ENCODE measurements at places on chromosomes 12 and 14. TPM values are rescaled to one million over a fixed set of nuclear protein-coding genes. Genes with fewer than 3 reads are reported as not detected.

Gene DLK1
- polyA plus RNA-seq = 8.0 TPM

Gene KRT77
- polyA plus RNA-seq = not detected

Gene SPIC
- polyA plus RNA-seq = not detected

Gene RAD51AP1
- polyA plus RNA-seq = 0.11 TPM

Gene TSHR
- polyA plus RNA-seq = 0.30 TPM

Gene ANKRD33
- not detected for polyA plus RNA-seq

Gene SIRT4
- 1.4 TPM for polyA plus RNA-seq

Gene NKX2-1
- not detected for polyA plus RNA-seq

Gene STXBP6
- 9.9 TPM for polyA plus RNA-seq

Gene KRT6C
- not detected for polyA plus RNA-seq

Gene ALG10
- 0.76 TPM for polyA plus RNA-seq

Gene LYZ
- 29.4 TPM for polyA plus RNA-seq

Gene PLCZ1
- polyA plus RNA-seq = not detected

Gene ORMDL2
- polyA plus RNA-seq = 21.2 TPM
